Stimulated activated CD4-positive, alpha-beta T cell treated with anti-CD3 and anti-CD28 coated beads, Interleukin-15, amount 100 ng/mL, for 1 hour (primary cell): ENCODE measurements at places on chromosomes 13 and 19.

DNA sequence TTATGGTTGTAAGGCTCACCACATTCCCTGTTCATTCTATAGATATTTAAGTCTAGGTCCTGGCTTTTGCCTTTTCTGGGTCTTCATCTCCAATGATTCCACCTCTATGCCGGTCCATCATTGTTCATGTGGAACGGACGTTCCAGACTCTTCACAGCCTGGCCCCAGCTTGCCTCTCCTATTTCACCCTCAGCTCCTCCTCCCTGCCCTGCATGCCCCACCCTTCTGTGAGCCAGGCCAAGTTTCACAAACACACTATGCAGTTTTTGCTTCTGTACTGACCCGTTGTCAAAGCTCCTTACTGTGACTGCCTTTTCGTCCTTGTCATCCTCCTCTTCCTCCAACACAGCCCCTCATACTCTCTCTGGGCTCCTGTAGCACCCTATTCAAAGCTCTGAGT lies 31.3 kb downstream of the TEX26 start:
- DNase-seq: no peak

GRCh38 chr19:50876456-50876855 lies 3.2 kb downstream of the KLK2 start:
- DNase-seq: no peak

DNA sequence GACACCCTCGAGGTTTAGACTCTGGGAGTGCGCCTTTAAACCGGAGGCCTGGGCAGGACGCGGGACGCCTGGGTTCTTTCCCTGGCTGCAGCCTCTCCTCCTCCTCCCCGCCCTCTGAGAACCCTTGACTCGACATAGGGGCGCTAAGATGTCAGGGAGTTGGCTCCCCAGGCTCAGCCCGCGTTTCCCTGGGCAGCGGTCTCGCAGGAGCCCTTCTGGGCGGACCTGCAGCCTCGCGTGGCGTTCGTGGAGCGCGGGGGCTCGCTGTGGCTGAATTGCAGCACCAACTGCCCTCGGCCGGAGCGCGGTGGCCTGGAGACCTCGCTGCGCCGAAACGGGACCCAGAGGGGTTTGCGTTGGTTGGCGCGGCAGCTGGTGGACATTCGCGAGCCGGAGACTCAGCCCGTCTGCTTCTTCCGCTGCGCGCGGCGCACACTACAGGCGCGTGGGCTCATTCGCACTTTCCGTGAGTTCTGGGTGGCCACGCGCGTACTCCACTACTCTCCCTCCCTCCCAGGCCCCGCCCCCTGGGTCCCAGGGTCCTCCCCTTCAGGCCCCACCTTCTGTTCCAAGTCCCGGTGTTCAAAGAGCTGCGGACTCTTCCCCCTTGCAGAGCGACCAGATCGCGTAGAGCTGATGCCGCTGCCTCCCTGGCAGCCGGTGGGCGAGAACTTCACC lies 1.3 kb downstream of the ICAM5 start:
- no peak for DNase-seq

DNA sequence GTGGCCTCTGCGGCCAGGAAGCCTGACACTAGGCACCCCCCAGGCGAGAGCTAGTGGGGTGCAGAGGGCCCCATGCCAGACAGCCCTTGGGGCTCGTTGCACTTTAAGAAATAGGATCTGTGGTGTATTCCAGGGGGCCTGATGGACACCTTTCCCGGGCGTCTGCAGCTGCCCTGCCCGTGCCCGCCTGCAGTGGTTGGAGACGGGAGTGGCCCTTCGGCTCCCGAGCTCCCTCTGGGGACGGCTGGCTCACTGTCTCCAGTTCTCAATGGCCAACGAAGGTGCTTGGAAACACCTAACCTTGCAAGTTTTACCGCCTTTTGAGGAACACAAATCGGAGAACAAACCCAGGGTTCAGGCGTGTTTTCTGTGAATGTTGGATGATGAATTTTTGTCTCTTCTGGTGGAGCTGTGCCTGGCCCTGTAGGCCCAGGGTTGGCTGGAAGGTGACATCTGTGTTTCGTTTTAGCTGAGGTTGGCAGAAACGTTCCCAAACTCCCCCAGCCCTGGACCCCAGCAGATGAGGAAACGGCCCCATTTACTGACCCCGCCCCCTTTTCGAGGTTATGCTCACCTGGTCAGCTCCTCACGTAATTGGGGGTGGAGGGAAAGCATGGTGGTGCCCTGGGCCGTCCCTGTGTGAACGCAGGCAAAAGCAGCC lies 17.4 kb upstream of the NPAS1 start:
- no peak for DNase-seq

DNA sequence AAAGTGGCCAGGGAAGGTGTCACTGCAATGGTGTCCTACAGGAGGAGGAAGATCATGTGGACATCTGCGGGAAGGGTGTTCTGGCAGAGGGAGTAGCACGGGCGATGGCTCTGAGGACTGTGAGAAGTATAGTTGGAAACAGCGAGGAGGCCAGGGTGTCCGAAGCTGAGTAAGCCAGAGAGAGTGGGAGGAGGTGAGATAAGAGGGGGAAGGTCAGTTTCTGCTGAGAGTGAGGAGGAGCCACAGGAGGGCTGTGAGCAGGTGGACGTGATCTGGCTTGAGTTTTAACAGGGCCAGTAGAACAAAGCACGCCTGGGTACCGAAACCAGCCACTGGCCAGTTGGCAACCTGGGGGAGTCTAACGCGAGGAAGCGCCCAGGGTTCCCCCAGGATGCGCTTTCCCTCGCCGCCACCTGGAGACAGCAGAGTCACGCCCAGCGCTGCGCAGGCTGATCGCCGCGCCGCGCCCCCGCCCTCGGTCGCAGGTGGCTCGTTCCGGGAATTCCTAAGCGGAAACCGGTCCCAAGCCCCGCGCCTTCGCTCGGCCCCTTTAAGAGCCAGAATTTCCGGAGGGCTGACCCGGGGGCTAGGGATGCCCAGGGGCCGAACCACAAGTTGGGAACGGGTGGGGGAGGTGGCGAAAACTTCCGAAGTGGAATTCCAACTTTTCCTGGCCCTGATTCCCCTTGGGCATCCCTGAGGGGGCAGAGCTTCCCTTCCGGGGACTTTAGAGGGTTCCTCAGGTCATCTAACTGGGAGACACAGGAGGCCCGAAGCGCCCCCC lies 1.1 kb upstream of the LSR start:
- DNase-seq: peak; percentile 40

DNA sequence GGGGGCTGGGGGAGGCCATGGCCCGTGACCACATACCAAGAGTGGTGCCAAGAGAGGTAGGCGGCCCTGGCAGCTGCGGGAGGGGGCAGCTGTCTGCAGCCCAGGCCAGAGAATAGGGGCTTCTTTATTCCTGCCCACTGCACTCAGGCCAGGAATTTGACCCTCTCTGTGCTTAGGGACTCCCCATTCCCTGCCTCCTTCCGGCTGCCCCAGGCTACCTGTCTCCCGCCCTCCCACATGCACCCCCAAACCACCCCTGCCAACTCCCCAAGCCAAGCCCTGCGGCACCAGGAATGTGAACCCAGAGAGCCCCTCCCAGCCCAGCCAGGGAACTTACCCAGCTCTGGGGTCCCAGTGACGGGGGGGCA lies 687 bp downstream of the PLEKHA4 start:
- no peak for DNase-seq

DNA sequence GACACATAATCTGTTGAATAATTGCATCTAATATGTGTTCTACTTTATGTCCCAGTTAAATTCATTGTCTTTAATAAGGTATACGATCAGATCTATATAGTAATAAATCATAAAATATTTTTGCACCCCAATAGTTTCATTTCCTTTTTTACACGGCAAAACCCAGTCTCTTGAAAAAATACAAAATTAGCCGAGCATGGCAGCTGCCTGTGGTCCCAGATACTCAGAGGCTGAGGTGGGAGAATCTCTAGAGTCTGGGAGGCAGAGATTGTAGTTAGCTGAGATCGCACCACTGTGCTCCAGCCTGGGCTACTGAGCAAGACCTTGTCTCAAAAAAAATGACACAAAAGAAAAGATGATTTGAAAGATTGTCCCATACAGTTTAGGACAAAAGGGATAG lies 52.3 kb upstream of the PARP4 start:
- no peak for DNase-seq

GRCh38 chr19:43773725-43774102 lies 7.1 kb downstream of the KCNN4 start:
- DNase-seq: no peak

DNA sequence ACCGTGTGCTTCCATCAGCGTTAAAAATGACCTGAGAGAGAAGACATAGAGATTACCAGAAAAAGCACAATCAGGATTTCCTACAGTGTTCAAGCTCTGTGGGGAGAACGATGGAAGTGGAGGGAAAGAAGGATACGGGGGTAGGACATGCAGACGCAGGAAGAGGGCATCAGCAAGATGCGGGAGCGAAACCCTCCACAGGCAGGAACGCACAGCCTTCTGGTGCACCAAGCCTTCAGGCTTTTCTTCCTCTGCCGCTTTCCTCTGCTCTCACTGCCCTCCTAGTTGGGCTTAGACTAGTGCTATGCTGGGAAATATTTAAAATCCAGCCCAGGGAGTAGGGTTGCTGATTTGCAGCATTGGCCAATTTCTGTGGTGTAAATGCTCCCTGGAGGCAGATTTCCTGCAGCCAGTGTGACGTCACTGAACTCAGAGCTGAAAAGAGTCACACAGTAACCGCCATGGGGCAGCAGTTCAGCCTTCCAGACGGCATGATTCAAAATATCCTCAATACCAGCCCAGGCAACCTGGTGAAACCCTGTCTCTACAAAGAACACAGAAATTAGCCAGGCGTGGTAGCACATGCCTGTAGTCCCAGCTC lies 205.1 kb upstream of the SOX1 start:
- DNase-seq: no peak

- DNase-seq: no peak
These were observed 762 bp downstream of the ZNF45 start for GRCh38 chr19:43934055-43934984.

DNA sequence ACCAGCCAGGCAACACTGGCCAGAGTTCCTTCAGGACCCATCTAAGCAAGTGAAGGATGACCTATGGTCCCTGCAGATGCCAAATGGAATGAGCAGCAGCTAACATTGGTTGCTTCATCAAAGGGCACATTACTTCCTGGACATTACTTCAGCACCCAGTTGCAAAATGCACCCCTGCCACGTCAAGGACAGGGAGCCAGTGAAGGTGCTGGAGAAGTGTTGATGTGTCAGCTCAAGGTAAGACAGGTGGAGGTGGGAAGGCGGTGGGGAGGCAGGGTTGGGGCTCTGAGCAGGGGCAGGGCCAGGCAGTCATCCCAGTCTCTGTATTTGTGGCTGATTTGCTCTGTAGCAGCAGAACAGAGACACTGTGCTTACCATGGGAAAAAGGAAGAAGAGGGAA lies 14.6 kb downstream of the CSNK1A1L start:
- no peak for DNase-seq

DNA sequence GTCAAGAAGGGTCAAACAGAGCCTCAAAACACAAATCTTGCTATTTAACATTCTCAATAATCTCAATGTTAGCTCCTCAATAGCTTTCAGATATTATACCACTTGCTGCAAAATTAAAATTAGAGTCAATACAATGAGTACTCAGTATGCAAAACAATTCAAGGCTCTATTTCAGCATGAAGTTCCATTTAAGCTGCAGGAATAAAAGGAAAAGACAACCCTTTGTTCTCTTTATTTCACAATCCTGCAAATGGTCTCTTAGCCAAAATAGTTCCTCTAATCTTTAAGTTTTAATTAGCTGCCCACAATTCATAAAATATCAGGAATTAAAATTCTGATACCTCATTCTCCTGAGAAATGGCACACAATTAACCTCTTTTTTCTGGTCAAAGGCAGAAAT lies 40.5 kb upstream of the DCT start:
- no peak for DNase-seq

DNA sequence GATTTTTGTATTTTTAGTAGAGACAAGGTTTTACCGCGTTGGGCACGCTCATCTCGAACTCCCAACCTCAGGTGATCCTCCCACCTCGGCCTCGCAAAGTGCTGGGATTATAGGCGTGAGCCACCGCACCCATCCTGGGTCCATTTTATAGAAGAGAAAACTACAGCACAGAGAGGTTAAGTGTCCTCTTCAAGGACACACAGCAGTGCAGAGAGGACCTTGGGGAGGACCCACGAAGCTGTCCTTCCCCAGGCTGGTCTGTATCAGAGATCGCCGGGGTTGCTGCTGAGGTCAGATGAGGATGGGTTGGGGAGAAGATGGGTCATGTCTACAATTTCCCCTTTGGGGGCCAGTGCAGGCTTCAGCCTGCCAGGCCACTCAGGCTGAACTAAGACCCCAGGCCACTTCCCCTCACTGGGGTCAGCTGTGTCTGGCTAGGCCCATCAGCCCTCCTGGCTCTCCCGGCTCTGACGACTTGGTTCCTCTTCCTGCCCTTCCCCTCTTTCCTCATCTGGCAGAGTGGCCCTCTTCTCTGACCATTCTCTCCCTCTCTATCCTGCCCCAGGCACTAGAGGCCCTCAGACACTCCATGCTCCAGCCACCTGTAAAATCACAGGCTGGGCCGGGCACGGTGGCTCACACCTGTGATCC lies 9.6 kb downstream of the MYO1F start:
- DNase-seq: no peak

DNA sequence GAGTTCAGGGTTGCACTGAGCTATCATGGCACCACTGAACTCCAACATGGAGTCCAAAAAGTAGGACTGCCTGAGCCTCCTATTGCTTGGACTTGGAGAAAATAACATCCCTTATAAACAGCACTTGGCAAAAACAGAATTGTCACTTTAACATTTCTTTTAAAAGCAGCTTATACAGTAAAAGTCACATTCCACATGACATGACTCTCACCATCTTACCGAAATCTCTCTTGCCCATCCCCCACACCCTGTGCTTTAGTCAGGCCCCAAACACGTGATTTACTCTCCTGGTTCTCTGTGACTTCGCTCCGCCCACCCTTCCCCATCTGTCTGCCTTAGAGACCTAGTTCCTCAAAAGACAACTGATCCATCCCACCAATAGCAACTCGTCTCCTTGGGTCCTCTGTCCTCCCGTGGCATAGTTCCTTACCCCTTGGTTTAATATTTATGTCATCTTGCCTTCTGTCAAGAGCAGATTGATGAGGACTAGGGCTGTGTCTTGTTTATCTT lies 4.6 kb downstream of the SAFB start:
- DNase-seq: no peak

DNA sequence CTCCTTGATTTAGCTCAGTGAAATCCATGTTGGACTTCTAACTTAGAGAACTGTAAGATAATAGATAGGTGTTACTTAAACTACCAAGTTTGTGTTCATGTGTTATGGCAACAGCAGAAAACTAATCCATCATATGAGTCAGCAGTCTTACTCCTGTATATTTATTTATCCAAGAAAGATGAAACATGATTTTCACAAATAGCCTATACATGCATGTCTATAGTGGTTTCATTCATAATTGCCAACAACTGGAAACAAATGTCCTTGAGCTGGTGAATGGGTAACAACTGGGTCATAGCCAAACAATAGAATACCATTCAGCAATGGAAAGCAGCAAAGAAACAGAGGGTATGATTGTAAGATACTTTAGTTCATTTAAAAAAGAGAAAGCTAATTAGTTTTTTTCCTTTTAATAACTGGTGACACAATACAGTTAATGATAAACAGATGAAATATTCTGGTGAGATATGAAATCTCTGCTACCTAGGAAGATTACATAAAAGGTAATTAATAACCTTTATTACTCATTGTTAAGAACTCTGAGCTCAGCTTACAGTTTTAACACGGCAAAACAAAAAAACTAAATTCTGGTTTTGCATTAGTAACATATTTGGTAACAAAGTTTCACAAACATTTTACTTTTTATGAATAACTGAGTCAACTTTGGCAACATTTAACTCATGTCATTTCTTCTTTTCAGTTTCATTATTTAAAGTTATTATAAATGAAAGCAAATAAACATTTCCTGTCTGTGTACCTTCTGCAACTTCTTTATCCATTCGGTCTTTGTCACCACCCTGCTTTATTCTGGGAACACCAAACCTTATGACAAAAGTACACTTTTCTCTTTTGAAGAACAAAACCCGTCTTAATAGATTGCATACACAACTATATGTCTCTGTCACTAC lies 181.3 kb downstream of the LIG4 start:
- DNase-seq: no peak

- no peak for DNase-seq
These were observed 18.5 kb upstream of the GPR18 start for GRCh38 chr13:99276706-99277105.
